ENCODE measurements at places on chromosomes 4 and X.

DNA sequence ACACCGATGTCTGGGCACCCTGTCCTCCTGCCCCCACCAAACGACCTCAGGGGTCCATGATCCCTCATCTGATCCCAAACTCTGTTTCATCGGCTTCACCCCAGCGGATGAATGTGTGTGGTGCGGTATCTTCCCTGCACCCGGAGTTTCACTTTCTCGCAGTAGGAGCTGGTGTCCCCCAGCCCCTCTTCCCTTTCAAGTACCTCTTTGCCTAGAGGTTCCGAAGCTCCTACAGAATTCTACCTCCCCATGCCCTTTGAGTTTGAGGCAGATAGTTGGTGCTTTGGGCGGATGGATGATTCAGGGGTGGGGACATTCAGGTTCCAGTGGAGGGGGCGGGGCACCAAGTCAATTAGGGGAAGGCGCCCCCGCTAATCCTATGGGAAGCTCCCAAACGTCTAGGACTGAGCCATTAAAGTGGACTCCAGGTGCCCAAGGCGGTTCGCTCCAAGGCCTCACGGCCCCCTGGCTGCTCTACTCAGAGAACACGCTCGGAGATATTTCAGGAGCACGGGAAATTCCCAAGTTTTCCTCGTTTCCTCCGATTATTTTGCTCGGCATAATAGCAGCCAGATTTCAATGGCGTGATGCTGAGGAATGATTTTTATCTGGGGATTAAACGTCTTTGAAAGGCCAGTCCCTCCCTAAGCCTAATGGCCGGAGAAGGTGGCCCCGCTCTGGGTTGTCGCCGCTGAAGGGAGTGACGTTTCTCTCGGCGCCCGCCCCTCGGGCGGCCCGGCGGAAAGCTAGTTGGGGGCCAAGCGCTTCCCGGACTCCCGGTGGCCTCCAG lies 1.3 kb downstream of the MSX1 start:
- no peak for DNase-seq

- DNase-seq = no peak
Measured at GRCh38 chr4:105357258-105357980, 116.4 kb downstream of the PPA2 start.

DNA sequence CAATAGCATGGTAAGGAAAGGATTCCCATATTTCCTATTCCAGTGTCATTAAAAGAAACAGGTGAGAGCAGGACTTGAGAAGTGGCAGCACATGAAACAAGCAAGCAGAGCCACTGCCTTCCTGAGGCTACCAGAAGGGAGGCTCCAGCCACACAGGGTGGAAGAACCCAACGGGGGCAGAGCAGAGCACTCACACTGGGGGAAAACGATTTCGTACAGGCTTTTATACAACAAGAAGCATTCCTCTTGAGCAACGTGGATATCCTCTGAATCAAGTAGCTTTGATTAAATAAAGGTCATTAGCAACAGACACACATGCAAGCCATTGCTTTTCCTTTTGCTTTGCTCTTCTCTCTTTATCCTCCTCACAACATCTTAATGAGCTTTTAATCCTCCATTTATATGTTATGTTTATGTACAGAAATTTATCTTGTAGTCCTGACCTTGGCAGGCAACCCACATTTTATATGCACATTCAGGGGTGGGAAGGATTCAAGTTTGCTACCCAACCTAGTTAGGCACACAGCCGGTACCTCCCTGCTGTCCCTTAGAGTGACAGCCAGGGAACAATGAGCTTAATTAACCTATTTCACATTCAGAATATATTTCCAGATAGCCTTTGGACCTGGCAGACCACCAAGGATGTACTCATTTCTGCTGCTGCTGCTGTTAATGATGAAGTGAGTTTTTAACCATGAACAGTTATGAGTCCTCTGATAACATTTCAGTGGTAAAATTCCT lies 202.1 kb downstream of the ARHGAP24 start:
- no peak for DNase-seq

- no peak for DNase-seq
Measured at GRCh38 chr4:2742823-2743517, 13.2 kb downstream of the TNIP2 start.

- no peak for DNase-seq
Measured at GRCh38 chr4:120568731-120569130, 353.8 kb downstream of the PRDM5 start.

GRCh38 chrX:103214870-103215424 lies at the start of gene BEX4:
BEX4 (plus strand) TSS chrX:103215108; CDS start chrX:103216154, 1,046 bp downstream.
- peak; percentile 78 for DNase-seq

DNA sequence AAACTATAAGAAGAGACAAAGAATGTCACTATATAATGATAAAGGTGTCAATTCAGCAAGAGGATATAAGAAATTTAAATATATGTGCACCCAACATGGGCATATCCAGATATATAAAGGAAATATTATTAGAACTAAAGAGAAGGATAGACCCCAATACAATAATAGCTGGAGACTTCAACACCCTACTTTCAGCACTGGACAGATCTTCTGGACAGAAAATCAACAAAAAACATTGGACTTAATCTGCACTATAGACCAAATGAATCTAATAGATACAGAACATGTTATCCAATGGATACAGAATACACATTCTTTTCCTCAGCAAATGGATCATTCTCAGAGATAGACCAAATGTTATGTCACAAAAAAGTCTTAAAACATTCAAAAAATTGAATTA lies 327.7 kb downstream of the PPP1R2C start:
- no peak for DNase-seq

- DNase-seq = no peak
Measured at GRCh38 chr4:139457318-139457717, 3.4 kb downstream of the RAB33B start.

GRCh38 chr4:101527188-101527587 lies 179.9 kb upstream of the PPP3CA start:
- DNase-seq = no peak

DNA sequence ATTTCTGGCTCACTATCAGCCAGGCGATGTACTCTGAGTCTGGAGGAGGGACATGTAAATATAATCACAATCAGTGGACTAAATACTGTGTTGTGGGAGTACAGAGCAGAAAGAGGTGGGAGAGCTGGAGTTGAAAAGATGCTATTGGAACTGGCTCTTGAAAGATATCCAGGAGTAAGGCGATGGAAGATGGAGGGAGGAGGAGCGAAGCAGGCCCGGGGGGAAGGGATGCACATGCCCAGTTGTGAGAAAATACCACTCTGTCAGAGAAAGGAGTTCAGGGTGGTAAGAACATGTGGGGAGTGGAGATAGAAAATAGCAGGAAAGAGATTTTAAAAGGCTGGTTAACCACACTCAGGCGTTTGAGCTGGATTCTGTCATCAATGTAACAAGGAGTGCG lies 216.9 kb upstream of the ETNPPL start:
- no peak for DNase-seq

GRCh38 chr4:125732632-125733031 lies 417.9 kb downstream of the FAT4 start:
- DNase-seq = no peak

GRCh38 chr4:147366164-147366563 lies 114.7 kb upstream of the EDNRA start:
- no peak for DNase-seq

- no peak for DNase-seq
Measured at GRCh38 chrX:12903646-12904045, 2.8 kb upstream of the TLR8 start.

GRCh38 chrX:110123331-110123782 lies 120.4 kb downstream of the TMEM164 start:
- DNase-seq = no peak

- no peak for DNase-seq
Measured at GRCh38 chrX:153897899-153898298, 6.6 kb upstream of the AVPR2 start.

GRCh38 chrX:67545036-67545821 lies 1.4 kb downstream of the AR start:
- no peak for DNase-seq

GRCh38 chr4:64564126-64564525 lies 154.9 kb upstream of the TECRL start:
- DNase-seq = no peak

GRCh38 chr4:146582864-146583263 lies 55.8 kb upstream of the POU4F2 start:
- DNase-seq = no peak

- DNase-seq = no peak
Measured at GRCh38 chr4:81038636-81039350, 8.3 kb downstream of the BMP3 start.

- DNase-seq = no peak
Measured at GRCh38 chrX:1170243-1170642, 42.2 kb downstream of the CRLF2 start.

GRCh38 chrX:129930941-129931410 lies 25.0 kb downstream of the UTP14A start:
- DNase-seq = no peak

DNA sequence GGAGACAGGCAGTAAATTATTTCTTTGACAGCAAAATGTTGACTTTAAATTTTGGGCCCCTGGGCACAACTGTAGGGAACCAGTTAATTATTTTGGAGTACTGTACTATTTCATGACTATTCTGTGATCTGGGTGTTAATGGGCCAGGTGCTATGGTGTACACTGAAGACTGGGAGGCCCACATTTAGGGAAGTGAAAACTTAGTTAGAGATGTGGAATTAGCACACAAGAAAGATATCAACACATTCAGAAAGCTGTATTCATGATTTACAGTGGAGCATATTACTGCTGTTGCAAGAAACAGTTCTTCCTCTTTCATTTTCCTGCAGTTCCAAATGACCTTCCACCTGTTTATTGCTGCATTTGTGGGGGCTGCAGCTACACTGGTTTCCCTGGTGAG lies 12.4 kb downstream of the PLP1 start:
- DNase-seq = no peak
